Activated CD8-positive, alpha-beta memory T cell treated with anti-CD3 and anti-CD28 coated beads for 24 hours (primary cell): ENCODE measurements at places on chromosomes 2 and 18.

DNA sequence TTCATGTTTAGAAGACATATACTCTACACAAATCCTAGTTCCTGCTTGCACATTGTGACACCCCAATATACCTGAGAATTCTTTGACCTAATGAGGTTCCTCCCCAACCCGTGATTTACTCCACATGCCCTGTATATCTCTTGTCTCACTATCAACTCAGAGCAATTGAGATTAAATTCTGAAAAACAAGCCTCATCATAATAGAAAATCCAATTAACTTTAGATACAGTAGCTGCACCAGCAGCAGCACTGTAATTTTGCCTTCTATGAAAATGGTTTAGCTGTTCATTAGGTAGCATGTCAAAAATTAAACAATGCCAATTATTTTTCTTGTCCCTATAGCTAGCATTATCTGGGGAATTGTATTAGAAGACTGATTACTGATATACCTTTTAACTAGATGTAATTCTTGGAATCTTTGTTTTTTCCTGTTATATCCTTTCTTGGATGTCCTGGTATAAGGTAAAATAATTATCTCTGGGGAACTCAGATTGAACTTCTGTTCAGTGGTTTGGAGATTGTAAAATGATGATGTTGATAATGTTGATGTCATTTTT, 218.9 kb upstream of the TANK start:
- no peak for DNase-seq

DNA sequence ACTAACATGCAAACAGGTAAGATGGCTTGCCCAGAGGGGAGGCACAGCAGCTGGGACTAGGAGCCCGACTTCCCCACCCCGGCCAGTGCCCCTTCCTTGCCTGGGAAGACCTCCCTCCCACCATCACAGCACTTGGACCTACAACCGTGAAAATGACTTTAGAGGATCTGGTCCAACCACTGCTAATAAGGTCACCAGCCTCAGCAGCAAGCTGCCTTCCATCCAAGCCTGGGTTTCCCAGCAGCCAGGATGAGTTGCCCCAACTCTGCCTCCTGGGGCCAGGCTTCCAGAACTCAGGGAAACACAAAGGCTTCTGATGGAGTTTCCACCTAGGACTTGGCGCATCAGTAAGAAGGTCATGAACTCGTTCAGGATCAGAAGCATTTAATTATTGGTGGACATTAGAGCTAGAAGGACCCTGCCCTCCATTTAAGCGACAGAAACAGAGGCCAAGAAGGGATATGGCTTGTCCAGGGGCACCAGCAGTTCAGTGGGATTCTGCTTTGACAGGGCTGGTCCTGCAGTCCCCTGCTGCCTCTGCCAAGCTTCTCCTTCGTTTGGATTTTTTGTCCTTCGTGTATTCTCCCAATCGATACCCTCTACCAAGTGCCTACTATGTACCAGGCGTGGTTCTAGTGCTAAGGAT, 403.0 kb upstream of the ID2 start:
- no peak for DNase-seq

- no peak for DNase-seq
Measured at GRCh38 chr2:197885587-197885986, 81.2 kb downstream of the PLCL1 start.

DNA sequence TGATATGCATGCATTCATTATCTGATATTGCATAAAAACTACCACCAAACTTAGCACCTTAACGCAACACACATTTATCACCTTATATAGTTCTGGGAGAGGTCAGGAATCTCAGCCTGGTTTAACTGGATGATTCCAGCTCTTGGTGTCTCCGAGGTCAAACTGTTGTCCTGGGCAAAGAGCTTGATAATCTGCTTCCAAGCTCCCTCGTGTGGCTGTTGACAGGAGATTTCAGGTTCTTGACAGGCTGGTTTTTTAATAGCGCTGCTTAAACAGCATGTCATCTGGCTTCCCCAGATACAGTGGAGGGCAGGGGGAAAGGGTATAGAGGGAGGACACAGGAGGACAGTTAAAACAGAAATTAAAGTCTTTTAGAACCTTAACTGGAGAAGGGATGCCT, 785.0 kb downstream of the CNTNAP5 start:
- DNase-seq, result no peak

- DNase-seq, result no peak
Measured at GRCh38 chr2:241901500-241902351, 32.2 kb downstream of the RTP5 start.

DNA sequence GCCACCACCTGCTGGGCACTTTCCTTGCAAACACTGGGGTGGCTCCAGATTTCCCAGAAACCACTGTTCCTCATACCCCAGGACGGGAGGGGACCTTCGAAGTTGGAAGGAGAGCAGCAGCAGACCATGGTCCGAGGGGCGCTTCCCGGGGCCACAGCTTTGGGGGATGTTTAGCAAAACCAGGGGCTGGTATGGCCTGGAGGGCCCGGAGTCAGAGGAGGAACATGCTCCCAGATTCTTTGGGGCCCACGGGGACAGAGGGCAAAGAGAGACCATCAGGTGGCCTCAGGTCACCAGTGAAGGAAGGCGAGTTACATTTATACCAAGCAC, 25.3 kb downstream of the HS6ST1 start:
- DNase-seq, result no peak

GRCh38 chr2:194962254-194962653, 694.8 kb upstream of the SLC39A10 start:
- DNase-seq, result no peak

DNA sequence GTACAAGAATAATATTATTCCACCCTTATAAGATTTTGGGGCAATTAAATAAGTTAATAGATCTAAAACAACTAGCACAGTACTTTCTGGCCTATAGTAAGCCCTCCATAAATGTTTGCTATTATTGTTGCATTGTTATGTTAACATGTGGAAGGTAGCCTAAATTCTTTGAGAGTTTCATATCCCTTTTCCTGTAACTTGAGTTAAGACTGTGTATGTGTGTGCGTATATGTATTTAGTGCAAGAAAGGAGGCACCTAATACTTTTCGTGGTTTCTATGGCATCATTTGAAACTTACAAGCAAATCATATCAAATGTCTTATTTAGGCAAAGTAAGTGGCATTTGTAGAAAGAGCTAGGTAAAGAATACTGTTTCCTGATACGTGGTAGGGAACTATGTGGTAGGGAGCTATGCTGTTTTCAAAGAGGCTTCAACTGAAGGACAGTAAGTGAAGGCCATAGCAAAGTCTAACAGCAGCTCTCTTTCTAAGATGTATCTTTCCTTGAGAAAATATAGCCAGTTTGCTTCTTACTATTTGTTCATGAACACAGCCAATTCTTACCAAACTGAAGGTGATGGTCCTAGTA, 36.8 kb upstream of the C2orf74 start:
- no peak for DNase-seq

DNA sequence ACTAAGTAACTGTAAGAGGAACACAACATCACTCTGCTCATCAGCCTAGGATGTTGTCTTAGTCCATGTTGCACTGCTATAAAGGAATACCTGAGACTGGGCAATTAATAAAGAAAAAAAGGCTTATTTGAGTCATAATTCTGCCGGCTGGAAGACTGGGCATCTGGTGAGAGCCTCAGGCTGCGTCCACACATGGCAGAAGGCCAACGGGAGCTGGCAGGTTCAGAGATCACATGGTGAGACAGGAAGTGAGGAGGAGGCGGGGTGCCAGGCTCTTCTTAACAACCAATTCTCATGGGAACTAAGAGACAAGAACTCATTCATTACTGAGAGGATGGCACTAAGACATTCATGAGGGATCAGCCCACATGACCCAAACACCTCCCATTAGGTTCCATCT, 46.8 kb downstream of the EPG5 start:
- DNase-seq, result no peak

- no peak for DNase-seq
Measured at GRCh38 chr18:34866739-34867138, 156.6 kb downstream of the DTNA start.

DNA sequence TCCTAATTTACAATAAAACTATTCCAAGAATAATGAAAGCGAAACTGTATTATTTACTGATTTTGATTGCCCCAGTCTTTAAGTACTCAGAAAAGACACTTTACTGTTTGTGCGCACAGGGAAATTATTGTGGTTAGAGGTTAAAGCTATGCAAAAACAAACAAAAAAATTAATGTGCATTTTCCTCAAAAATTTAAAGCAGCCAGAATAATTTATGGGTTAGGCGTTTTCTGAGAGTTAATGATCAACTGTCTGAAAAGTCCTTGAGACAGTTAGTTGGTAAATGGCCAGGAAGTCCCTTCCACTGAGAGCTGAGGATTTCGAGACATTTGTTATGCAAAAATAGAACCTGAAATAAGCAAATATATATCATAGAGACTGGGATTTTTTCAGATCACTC, 143.3 kb downstream of the IRS1 start:
- no peak for DNase-seq

- no peak for DNase-seq
Measured at GRCh38 chr2:234952270-234953115, 676 bp downstream of the SH3BP4 start.

GRCh38 chr18:28126768-28127167, 50.2 kb downstream of the CDH2 start:
- DNase-seq, result no peak
